ENCODE measurements at places on chromosomes 11 and 22. TPM values are rescaled to one million over a fixed set of nuclear protein-coding genes. Genes with fewer than 3 reads are reported as not detected.

The YAP1 gene
- total RNA-seq = 163 TPM

The RASL10A gene
- not detected for total RNA-seq

The LZTR1 gene
- 59.4 TPM for total RNA-seq

DNA sequence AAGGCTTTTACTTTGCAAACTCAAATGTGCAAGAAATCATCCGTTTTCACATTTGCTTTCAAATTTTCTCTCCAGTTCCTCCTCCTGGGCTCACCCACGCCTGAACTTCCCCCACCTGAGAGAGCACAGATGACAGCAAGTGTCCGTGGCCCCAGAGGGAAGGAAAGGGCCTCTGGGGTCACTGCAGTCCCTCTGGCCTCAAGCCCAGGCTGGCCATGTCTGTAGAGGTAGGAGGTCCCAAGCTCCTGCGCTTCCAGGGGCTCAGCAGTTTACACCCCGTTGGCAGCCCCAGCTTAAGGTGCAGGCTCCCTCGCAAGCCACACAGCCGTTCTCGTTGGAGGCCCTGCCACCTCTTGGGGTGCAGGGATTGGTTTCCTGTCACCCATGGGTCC lies 40.5 kb upstream of the PRDM11 start:
- no peak for DNase-seq

DNA sequence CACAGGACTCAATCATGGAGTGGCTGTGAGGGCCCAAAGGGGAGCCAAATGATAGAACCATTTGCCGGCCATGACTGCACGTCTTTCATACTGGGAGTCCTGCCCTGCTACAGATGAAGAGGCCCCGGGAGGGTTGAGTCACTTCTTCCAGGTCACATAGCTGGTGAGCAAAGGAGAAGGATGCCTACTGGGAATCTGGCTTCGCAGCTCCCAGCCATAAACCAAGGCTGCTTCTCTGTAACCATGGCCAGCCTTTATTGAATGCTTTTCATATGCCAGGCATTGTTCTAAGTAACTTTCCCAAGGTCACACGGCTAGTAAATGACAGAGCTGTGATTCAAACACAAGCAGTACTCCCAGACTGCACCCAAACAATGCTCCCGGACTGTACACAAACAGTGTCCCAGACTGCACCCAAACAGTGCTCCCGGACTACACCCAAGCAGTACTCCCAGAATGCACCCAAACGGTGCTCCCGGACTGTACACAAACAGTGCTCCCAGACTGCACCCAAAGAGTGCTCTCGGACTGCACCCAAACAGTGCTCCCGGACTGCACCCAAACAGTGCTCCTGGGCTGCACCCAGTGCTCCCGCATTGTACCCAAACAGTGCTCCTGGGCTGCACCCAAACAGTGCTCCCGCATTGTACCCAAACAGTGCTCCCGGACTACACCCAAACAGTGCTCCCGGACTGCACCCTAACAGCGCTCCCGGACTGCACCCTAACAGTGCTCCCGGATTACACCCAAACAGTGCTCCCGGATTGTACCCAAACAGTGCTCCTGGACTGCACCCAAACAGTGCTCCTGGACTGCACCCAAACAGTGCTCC lies 89.8 kb downstream of the FBXO7 start:
- DNase-seq = no peak

GRCh38 chr22:17133137-17133536 lies 12.0 kb upstream of the TMEM121B start:
- DNase-seq = no peak

DNA sequence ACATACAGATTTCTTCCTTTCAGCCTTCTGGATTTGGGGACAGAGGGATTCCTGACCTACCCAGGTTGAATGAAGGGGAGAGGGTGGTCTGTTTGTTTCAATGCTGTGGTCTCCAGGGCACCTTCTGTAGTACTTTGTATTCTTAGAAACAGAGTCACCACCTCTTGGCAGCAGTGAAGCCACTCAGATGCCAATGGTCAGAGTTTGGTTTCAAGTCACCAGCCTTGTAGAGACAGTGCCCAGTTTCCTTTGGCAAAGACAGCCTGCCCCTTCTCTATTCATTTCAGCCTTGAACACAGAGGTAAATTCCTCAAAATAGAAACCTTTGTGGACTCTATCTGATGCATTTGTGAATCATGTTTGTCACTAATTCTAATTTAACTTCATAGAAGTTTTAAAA lies 111.7 kb upstream of the RASSF10 start:
- DNase-seq = no peak

DNA sequence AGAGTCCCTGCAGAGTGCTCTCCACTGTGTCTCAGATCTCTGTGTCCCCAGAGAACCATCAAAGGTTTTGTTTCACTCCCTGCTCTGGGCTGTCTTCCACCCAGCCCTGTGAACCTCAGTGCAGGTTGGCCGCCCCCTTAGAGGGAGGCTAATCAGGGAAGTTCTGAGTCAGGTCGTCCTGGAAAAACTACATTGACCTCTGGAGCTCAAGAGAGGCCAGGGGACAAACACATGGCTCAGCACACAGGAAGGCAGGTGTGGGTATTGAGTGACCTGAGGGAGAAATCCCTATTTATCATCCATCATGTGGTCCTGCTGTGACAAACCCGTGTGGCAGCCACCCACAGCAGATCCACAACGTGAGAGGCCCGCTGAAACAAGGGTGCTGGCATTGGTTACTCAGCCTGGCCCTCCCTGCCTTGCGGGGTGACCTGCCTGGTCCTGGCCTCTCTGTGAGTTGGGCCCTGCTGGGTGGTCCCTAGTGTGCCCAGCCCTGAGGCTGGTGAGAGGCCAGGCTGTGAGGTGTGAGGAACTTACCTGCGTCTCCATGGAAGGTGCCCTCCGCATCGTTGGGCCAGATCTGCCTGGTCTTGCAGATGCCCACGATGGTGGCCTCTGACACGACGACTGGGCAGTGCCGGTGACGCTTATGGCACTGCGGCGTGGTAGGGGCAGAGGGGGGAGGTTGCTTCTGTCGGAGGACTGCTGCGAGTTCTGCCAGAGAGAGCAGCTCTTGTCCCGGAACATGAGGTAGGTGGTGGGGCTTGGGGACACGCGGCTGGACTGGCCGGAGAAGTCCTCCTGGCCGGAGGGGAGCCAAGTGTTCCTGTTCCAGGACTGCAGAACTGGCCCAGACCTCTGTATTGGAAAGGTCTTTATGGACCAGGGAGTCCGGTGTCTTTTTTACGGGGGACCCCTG lies 669 bp upstream of the BCR start:
- peak; percentile 28 for DNase-seq

Data from mammary epithelial cell (primary cell).